C1 segment of cervical spinal cord (tissue), 14 donors: ENCODE measurements at places on chromosomes 11 and 22.
A peak's percentile ranks its signal among the peaks of the same experiment; 100 is the strongest.

DNA sequence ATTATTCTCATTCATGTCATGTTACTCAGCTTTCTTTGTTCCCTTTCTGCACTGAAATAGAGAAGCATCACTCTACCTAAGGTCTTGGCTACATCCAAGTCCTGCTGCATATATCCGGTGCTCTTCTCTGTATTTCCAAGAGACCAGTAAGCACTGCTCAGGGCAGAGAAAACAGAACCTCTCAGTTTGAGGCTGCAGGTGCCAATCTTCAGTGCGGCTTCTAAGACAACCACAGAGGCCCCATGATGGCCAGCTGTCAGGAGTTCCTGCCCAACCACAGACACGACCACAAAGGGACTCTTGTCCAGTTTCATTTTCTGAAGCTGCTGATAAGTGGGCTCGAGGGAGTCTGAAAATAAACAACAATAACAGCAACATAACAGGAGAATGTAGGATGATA is 378.4 kb upstream of the PITPNB start:
- peak; percentile 19 for DNase-seq

DNA sequence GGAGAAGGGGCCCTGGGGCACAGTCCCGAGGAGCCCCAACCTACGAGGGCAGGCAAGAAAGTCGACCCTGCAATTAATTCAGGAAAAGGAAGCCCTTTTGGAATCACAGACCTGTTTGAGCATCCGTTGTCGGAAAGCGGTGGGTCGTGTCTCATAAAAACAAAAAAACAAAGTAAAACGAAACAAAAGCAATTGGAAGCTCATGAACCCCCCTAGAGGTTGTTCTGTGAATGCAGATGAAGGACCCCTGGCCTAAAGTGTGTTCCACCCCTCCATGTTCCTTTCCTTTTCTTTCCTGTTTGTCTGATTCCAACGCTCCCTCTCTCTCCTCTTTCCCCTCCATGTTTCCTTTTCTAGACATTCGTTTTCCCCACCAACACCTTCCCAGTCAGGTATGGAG is 203.7 kb downstream of the GRIK4 start:
- DNase-seq = no peak

- DNase-seq = no peak
Observed at GRCh38 chr11:64900263-64900678, 16.7 kb downstream of the ATG2A start.

- DNase-seq = no peak
Observed at GRCh38 chr22:23883658-23884057, 10.5 kb upstream of the MIF start.

- no peak for DNase-seq
Observed at GRCh38 chr22:40290516-40290915, 55.8 kb upstream of the ADSL start.

DNA sequence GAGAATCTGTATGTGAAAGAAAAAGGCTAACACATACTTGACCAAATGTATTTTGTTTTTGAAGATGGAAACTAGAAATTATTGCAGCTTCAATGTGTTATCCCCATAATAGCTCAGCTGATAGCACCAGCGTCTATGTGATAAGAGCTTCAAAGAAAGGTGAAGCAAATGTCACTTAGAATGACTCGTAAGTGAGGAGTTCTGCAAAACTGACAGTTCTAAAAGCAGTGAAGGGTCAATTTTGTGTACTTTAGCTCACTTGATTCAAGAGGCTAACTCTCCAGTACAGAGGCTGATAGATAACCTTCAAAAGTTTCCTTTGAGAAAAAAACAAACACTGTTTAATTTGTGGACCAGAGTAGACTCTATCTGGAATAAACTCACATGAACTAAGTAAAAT is 87.2 kb upstream of the CARD18 start:
- no peak for DNase-seq

DNA sequence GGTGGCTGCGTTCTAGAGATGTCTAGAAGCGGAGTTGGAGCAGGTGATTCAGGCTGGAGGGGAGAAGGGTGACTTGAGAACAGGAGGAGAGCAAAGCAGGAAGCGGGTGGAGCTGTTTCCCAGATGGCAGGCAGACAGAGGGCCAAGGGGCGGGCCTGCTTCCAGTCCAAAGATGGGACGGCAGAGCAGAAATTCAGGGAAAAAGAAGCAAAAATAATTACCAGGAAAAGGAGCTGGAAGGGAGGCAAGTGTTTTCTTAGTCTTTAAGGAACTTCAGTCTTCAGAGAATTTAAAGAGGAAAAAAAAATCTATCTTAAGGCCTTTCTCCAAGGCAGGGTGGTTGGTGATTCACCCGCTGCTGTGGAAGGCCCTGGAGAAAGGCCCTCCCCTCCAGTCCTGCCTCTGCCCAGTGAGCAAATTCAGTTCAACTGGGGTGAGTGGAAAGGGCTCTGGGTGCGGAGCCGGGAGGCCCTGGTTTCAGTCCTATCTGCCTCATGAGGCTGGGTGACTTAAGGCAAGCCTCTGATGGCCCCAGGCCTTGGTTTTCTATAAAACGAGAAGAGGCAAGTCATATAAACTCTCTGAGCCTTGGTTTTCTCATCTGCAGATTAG is 4.5 kb upstream of the CREB3L1 start:
- no peak for DNase-seq

GRCh38 chr11:61294717-61295595 is at the start of gene VWCE:
TSS of gene VWCE (minus strand) at chr11:61295316. CDS start at chr11:61295037, 279 bp downstream.
- DNase-seq = no peak

- DNase-seq = no peak
Observed at GRCh38 chr22:45656577-45656976, 15.1 kb upstream of the ATXN10 start.

DNA sequence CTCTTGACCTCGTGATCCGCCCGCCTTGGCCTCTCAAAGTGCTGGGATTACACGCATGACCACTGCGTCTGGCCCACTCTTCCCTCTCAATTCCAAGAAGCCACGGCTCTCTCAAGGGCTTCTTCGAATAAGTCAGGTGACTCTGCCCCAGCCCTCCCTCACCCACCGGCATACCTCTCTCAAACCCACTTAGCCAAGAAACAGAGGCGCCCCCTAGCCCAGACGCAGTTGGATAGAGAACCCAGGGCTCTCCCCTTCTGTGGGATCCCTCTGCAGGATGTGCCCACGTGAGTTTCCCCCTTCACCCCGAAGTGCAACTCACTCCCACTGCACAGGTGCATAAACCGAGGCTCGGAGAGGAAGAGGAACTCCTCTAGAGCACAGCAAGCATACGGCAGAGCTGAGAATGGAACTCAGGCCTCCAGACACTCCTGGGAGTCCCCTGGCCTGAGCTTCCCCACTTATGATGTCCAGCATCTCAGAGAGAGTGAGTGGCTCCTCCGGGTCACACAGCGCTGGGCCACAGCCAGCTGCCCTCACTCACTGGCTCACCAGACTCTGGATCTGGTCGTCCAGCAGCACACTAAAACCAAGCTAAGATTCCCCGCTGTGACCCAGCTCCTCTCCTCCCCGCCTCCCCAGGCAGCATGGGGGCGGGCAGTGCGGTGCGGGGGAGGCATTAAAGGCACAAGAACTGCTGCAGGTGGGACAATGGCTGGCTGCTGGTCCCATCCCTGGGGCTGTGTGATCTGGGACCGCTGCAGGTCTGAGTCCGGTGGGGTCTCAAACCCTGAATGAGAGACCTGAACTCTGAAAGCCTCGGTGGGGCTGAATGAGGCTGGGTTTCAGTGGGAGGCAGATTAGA is 16.8 kb upstream of the RGL4 start:
- no peak for DNase-seq

GRCh38 chr11:96259134-96259830 is 83.7 kb downstream of the MAML2 start:
- DNase-seq = no peak

- DNase-seq = no peak
Observed at GRCh38 chr11:13884158-13884799, 78.2 kb upstream of the SPON1 start.

GRCh38 chr11:72037554-72038311 is 39.0 kb downstream of the IL18BP start:
- DNase-seq = no peak

DNA sequence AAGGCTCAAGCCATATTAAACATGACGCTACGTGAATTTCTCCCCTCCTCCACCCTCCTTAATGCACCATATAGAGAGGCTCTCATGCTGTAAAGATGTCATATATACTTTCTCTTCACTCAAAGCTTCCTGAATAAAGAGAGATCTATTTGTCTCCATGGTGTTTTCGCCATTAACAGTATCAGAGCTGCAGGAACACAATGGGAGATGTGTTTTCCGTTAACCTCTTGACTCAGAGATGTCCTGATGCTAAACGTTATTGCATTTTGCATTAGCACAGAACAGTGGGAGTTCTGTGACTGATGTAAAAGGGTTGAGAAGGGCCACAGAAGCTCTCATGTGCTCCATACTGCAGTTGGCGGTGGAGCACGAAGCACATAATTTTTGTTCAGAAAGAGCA is 25.7 kb upstream of the BLID start:
- DNase-seq = no peak

DNA sequence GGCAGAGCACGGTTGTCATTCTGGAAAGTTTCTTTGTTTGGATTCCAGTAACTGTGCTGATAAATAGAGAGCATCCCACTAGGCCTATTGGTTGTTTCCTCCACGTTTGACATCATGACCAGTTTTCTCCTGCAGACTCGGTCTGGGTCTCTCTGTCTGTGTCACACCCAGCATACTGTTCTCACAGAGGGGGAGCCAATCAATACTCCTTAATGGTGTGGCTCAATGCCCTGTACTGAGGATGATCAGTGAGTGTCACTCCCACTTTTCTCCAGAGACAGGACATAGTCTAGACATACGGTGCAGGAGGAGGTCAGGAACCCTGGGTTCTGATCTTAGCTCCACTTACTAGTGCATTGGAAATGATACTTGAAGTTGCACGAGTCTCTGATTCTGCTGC is 88.2 kb upstream of the BLID start:
- DNase-seq = no peak

GRCh38 chr11:131776211-131776610 is 405.8 kb downstream of the NTM start:
- peak; percentile 88 for DNase-seq

DNA sequence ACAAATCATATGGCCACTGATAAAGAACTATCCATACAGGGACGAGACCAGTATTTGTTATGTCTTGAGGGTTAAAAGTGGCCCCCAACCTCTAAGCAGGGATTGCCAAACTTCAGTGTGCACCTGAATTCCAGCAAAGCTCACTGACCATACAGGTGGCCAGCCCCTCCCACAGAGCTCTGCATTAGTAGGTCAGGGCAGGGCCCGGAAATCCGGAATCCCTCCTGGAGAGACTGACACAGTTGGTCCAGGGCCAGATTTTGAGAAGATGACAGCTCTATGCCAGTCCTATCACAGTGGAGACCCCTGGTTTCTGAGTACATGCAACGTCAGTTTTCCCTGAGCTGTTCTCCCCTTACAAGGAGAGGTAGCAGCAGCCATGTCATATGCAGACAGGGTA is 20.8 kb downstream of the VPS37C start:
- no peak for DNase-seq

- no peak for DNase-seq
Observed at GRCh38 chr11:100777103-100777502, 90.0 kb downstream of the ARHGAP42 start.

GRCh38 chr11:72705442-72706365 is 31.5 kb upstream of the PDE2A start:
- no peak for DNase-seq

DNA sequence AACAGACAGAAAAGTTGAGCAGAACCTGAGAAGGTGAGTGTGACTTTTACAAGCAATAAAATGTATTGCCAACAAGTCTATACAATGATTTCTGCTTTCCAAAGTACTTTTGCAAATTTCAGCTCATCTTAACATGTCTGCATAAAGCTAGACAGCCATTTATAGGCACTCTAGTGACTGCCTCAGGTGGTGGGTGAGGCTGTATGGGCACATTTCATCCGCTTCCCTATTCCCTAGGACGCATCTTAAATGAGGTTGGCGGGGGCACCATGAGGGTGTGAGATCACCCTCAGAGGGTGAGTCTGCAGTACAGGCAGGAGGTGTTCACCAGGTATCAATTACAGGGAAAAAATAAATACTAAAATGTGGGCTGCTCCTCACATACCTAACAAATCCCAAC is 110.1 kb downstream of the ETS1 start:
- no peak for DNase-seq

DNA sequence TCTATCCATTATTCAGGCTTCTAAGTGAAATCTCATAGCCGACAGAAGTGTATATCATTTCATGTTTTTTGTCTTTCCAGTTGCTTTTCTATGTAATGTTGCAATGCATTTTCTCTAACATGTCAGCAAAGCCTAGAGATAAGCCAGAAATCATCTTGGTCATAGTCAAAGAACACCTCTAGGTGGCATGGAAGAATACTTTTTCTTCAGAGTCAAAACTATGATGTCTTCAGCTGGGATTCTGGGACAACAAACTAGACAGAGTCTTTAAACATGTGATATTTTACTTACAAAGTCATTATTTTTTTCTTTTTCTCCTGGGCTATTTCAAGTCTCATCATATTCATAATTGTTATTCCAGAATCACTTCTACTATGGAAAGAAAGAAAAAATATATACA is 4.4 kb downstream of the GAS2 start:
- DNase-seq = no peak

DNA sequence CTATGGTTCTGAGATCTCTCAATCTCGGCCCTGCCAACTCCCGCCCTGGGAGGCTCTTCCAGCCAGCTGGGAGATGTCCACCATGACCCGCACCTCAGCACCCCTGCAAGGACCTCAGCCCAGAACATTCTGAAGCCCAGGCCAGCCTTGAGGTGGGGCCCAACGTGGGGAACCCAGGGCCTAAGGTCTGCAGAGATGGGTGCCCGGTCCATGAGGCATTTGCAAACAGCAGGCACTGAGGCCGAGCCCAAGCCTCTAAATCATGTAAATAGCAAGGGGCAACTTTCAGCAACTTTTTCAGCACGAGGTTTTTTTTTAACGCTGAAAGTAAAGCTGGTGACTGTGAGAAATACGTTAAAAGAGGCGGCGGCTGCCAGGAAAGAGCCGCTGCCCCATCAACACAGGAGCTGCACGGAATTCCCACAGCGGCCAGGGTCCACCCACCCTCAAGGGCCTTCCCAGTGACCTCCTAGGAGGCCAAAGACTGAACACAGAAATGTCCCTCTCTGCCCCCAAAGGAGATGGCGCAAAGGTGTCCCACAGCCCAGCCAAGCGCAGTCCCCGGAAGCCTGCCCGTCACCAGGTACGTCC is 46.9 kb downstream of the BRD1 start:
- no peak for DNase-seq
